ENCODE measurements at places on chromosomes 5 and 9.

GRCh38 chr5:181198905-181199519 lies 6.0 kb downstream of the TRIM7 start:
- no peaks in the 10 kb centered on the region for H3K36me3 ChIP-seq
- peaks cover 6% of the 10 kb centered on the region for H3K4me1 ChIP-seq
- no peak overlapping the region for H3K4me3 ChIP-seq
- H3K27ac ChIP-seq = no peak overlapping the region
- DNase-seq = no peak

DNA sequence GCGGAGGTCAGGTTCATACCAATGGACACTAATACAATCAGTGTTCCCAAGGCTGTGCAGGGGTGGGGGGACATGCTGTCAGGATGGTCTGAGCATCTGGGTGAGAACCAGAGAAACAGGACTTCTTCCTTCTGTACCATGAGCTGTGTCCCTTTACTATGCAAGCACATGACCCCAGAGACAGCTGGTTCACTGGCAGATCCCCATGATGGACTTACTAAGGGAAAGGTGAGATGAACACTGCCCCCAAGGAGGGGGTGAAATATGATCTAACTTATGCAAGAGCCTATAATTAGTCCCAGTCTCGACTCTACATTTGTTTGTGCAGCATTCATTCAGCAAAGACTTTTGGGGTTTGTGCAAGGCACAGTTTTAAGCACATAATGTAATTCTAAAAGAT lies 91.4 kb downstream of the LIFR start:
- H3K4me3 ChIP-seq = no peak overlapping the region
- no peaks in the 10 kb centered on the region for H3K4me1 ChIP-seq
- no peak overlapping the region for H3K27ac ChIP-seq
- peaks cover 30% of the 10 kb centered on the region for H3K27me3 ChIP-seq

GRCh38 chr5:8491254-8491653 lies 622.3 kb downstream of the MTRR start:
- H3K36me3 ChIP-seq = no peaks in the 10 kb centered on the region
- no peak overlapping the region for H3K4me3 ChIP-seq
- H3K27me3 ChIP-seq = no peaks in the 10 kb centered on the region
- DNase-seq = no peak
- H3K4me1 ChIP-seq = no peaks in the 10 kb centered on the region
- no peak overlapping the region for H3K27ac ChIP-seq

- peaks cover 26% of the 10 kb centered on the region for H3K36me3 ChIP-seq
- no peak for DNase-seq
- peak overlapping the region; percentile 95 for H3K27ac ChIP-seq
- peak overlapping the region; percentile 96 for H3K4me3 ChIP-seq
Measured at GRCh38 chr5:43312699-43313034, 545 bp downstream of the HMGCS1 start.

GRCh38 chr5:151285683-151286082 lies 17.9 kb downstream of the SLC36A3 start:
- no peaks in the 10 kb centered on the region for H3K36me3 ChIP-seq
- no peak for DNase-seq
- no peaks in the 10 kb centered on the region for H3K27me3 ChIP-seq
- H3K4me1 ChIP-seq = no peaks in the 10 kb centered on the region
